ENCODE measurements at places on chromosomes 12 and 14. TPM values are rescaled to one million over a fixed set of nuclear protein-coding genes. Genes with fewer than 3 reads are reported as not detected.

DNA sequence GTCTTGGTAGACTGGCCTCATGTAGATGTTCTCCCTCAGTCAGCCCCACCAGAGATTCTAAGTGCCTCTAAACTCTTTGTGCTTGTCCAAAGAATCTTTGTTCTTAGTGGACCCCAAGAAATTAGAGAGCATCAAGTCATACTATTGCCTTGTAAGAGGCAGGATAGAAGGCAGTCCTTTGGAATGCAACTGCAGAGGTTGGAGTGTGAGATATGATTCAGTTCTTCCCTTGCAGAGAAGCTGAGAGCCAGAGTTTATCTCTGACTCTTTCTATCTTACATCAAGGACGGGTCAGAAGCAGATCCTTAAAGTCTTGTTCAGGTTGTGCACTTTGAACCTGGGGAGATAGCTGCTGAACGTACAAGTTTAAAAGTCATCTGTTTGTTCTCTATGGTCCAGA is 21.1 kb downstream of the TMX1 start:
- no peak for DNase-seq

- DNase-seq: no peak
Measured at GRCh38 chr12:109880938-109881337, 597 bp upstream of the GLTP start.

GRCh38 chr14:75342762-75343599 is 64.4 kb downstream of the FOS start:
- DNase-seq: no peak

GRCh38 chr12:119385659-119386058 is 51.1 kb downstream of the CCDC60 start:
- no peak for DNase-seq

DNA sequence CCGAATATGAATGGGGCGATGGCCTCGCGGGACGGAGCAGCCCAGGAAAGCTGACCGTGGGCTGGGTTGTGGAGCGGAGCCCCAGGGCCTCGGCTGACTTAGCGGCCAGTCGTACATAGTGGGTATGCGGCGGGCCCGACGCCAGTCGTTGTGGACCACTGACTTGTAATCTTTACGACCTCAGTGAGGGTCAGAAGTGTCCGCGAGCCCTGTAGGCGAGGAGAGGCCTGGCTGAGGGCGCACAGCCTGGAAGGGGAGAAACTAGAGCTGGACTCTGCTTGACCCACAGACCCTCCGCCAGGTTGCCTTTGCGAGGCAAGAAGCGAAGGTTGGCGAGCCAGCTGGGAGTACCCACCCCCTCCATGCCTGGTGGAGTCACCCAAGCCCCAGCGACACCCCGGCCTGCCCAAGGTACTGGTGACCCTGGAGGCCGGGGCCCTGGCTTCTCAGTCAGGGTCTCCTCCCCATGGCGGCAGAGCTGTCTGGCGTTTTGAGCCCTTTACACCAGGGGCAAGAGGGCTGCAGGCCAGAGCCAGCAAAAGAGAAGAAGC is 15.6 kb upstream of the DYNC1H1 start:
- DNase-seq: no peak

- no peak for DNase-seq
Measured at GRCh38 chr12:14638066-14638465, 58.3 kb downstream of the GUCY2C start.

DNA sequence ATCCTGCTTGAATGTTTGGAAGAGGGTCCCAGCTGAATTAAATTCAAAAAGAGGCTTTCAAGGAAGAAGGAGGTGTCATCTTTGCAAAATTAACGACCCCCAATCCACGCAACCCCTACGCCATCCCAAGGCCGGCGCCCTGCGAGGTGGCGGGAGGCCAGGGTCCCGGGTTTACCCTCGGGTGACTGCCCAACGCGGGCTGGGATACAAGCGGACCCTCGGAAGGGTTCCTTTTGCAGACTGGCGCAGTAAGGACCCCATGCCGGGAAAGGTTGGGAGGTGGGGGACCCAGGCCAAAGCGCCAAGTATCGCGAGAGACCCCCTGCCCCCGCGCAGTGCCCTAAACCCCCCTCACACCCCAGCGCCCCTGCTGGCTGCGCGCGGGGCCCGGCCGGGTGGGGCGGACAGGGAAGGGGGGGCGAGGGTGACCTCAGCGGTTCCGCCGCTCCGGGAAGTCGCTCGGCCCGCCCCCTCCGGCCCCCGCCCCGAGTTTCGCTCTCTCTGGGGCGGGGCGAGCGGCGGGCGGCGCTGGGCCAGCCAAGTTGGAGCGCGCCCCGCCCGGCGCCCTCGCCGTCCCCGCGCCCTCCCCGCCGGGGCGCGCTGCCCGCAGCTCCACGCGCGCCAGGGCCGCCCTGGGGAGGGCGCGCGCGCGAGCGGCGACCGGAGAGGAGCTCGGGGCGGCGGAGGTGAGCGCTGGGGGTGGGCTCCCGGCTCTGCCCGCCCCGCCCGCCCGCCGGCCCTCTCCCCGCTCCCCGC is 708 bp upstream of the ZBTB42 start:
- DNase-seq: peak; percentile 82

DNA sequence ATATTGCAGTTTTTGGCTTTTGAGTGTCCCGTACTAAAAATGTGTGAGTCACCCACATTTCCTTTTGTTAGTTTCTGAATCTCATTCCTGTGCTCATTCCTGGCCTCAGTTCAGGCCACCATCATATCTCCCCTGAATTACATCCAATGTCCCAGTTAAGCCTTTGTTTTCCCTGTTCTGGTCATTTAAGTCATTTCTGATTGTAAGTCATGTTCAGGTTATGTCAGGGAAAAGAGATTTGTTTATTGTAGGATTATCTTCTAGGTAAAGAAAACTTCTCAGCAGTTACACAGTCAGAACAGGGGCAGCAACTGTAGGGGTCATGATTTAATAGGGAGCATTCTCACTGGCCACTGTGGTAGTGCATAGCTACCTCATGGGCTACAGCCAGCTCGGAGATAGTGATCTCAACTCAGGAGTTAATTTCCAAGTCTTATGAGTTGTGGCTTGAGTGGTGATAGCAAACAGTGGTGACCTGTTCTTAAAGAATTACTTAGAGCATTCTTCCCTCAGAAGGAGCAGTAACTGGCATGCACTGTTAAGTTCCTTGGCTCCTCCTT is 6.7 kb downstream of the DDX47 start:
- DNase-seq: peak; percentile 97

IL22 gene
- not detected for total RNA-seq

SYCP3 gene
- under 0.01 TPM for total RNA-seq

SYNDIG1L gene
- not detected for total RNA-seq

KCNC2 gene
- 0.43 TPM for total RNA-seq

AMHR2 gene
- not detected for total RNA-seq

SOAT2 gene
- not detected for total RNA-seq

GRIN2B gene
- total RNA-seq: under 0.01 TPM

RASSF9 gene
- total RNA-seq: 0.32 TPM

All from fibroblast of villous mesenchyme (primary cell).